ENCODE measurements at places on chromosomes 4 and X. TPM values are rescaled to one million over a fixed set of nuclear protein-coding genes. Genes with fewer than 3 reads are reported as not detected.

DNA sequence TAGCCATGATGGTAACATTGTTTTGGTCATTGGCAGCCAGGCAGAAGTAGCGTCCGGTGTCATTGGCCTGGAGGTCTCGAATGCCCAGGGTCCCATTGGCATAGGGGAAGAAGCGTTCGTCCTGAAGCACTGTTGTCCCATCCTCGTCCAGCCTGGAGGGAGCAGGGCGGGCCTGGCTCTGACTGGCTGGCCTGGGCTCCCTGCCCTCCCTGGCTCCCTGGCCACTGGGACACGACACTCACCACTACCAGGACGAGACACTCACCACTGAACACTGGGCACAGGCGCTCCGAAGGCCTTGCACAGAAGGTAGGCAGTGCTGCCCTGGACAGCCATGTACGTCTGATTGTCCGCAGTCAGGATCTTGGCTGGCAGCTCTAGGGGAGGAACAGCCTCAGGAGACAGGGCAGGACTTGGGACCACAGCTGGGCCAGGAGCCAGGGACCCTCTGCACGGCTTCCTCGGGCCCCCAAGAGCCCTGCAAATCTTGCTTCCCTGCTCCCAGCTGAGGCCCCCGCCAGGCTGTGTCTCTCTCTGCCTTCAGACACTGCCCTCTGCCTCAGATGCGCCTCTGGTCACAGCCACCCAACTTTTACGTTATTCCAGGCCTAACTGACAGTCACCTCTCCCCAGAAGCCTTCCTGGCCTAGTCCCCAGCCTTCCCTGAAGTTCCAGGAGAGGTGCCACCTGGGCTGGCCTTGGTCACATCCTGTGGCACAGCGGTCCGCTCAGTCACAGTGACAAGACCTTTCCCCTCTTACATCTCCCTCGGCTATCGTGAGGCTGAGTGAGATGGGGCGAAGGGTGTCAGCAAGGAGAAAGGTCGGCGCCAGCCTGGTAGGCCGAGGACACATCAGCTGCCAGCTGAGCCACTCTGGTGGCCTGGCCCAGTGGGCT lies 17.1 kb downstream of the L1CAM start:
- no peak for DNase-seq

PASD1 gene
- total RNA-seq = not detected

DNA sequence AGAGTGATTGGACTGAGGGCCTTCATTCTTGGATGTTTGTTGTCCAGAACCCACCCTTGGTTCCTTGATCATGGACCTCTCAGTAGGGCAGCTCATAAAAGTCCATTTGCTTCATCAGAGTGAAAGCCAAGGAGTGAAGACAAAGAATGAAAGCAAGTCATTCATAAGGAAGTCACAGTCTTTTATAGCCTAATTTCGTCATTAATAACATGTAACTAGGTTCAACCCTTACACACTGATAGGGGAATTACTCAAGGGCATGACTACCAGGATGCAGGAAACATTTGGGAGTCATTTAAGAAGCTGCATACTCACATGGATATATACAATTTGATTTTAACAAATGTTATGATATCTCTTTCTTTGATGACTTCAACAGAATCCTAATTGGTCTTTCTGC lies 95.2 kb downstream of the RPA4 start:
- no peak for DNase-seq

ADAMTS3 gene
- total RNA-seq = 0.49 TPM

F8 gene
- total RNA-seq = 1.2 TPM

DNA sequence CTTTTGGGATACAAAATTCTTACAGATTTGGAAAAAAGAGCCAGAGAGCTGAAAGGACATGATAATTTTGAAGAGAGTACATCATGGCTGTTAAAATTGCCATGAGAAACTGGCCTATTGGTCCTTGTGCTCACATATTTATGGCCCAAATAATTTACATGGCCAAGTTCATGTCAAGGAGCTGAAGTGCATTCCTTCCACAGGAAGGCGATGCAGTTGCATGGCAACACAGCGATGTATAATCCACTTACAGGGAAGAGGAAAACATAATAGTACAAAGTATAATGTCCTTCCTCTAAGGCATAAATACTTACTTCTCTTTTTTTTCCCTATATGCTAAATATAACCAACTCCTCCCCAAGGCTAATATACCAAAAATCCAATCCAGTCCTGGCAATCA lies 914.5 kb upstream of the AGA start:
- no peak for DNase-seq

FGA gene
- total RNA-seq = not detected

ABRAXAS1 gene
- 8.4 TPM for total RNA-seq

DNA sequence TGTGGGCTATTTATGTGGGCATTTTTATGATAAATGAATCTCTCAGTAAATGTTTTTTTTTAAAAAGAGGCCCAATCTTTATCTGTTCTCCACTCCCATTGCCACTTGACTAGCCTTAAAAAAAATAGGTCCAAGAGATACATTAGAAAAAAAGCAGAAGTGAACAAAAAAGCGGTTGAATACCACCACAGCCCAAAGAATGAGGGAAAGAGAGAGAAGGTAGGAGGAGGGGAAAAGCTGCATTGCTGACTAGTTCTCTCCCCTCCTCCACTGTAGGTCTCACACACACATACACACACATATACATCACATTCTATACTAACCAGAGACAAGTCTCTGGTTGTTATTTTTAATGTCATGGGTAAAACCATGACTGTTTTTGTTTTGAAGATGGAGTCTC lies 95.8 kb upstream of the IL13RA1 start:
- no peak for DNase-seq

DNA sequence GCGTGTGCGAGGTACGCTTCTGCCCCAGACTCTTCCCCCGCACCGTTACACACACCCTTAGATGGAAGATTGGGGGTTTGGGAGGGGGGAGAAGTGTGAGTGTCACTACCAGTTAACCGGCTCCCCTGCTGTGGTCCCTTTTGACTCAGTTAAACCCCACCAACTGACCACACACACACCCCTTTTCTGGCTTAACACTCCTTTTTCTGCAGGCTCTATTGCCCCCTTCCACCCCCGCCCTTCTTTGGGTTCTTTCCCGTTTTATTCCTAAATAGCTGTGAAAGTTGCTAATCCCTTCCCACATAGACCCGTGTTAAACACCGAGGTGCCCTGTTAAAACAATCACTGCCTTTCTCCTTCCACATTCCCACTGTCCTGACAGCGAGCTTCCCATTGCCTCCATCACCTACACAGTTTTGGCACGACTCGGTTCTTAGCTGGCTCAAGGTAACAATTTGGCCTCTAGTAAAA lies 3.7 kb upstream of the NR3C2 start:
- DNase-seq = no peak

BCORL1 gene
- total RNA-seq = 3.3 TPM

GRCh38 chrX:78673246-78673645 lies 14.1 kb upstream of the RTL3 start:
- DNase-seq = no peak

GRCh38 chr4:98993419-98994071 lies 2.0 kb upstream of the METAP1 start:
- no peak for DNase-seq

DNA sequence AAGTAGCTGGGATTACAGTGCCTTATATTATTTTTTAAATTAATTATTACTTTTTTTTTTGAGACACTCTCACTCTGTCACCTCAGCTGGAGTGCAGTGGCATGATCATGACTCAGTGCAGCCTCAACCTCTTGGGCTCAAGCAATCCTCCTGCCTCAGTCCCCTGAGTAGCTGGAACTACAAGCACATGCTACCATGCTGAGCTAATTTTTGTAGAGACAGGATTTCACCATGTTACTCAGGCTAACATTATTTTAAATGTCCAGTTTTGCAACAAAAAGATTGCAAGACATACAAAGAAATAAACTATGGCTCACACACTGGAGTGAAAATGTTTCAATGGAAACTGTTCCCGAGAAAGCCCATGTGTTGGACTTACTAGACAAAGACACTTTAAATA lies 59.2 kb downstream of the MND1 start:
- DNase-seq = no peak

- DNase-seq = peak; percentile 48
These were observed 538 bp downstream of the STBD1 start for GRCh38 chr4:76306882-76307659.

DNA sequence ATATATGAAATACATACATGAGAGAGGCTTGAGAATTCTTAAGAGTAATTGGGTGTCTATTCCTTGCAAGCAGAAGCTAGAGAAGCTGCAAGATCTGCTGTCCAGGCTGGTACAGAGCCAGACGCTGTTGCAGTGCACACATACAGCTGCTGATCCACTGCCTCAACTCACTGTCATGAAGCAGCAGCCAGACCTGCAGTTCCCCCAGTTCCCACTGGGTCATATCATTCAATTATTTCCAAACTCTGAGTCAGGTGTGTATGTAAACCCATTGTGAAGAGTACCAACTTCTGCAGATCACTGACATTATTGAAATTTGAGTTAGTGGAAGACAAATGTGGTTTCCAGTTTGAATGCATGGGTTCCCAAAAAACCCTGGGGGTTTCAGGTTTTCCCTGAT lies 1212.8 kb upstream of the ADGRL3 start:
- no peak for DNase-seq
